ENCODE measurements at places on chromosomes 12 and 14.

DNA sequence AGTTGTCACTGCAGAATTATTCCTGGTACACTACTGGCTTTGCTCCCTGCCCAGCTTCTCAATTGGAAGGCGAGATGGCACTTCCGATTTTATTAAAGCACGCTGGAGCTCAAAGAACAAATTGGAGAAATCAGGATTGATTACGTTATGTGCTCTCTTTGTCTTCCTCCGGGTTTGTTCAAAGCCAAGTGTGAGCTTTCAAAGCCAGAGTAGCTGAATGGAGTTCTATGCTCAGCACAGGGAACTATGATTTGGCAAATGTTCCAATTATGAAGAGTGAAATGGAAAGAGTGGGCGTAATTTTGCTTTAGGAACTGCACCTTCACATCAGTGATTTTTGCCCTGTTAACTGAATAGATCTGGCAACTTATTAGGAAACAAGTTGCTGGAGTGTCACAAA is 72.4 kb downstream of the FLRT2 start:
- DNase-seq, result no peak

GRCh38 chr14:90562652-90563051 is 165.8 kb downstream of the CALM1 start:
- no peak for DNase-seq

- DNase-seq, result no peak
Observed at GRCh38 chr14:24784981-24785380, 151.0 kb upstream of the GZMB start.

DNA sequence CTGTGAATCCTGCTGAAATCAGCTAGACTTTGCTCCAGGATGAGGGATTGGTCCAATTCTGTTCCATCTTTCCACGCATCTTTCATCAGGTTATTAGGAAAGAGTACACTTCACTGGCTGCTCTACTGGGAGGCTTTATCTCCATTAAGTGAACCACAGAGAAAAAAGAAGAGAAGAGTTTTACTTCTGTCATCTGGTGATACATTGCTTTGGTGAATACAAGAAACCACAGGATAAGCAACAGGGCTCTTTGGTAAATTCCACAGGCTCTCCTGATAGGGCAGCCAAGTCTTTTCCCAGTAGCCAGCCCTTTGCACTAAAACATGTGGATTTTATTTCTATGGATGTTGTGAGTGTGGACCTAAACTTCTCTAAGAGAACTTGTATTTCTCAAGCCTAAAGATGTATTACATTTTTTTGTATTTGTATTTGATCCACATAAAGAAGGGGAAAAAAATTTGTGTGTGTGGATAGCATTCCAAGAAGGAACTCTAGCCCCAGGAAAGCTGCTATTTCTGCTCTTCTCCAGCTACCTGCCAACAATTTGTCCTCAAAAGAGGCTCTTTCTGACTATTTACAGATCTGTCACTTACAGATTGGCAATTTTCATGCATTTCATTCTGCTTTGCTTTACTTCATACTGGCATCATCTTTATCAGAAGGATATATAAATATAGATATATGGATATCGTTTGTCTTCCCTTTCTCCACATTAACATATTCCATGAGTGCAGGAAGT is 1117.6 kb upstream of the TMEM132C start:
- no peak for DNase-seq

DNA sequence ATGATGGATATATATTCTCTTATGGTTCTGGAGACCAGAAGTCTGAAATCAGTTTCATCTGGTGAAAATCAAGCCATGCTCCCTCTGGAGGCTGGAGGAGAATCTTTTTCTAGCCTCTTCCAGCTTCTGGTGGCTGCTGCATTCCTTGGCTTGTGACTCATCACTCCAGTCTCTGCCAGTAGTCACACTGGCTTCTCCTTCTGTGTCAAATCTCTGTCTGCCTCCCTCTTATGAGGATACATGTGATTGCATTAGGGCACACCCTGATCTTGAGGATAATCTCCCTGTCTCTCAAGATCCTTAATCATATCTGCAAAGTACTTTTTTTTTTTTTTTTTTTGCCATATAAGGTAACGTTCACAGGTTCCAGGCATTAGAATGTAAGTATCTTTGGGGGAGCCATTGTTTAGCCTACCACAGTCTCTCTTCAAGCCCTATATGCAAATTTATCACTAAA is 17.7 kb downstream of the DNAL1 start:
- no peak for DNase-seq

GRCh38 chr14:68471029-68471963 is 321.6 kb downstream of the ZFP36L1 start:
- DNase-seq, result no peak

All from stimulated activated CD4-positive, alpha-beta T cell treated with anti-CD3 and anti-CD28 coated beads, Interleukin-1b, Interleukin-23, amount 100 ng/mL, for 4 hours (primary cell).